AG09319 (cell line): ENCODE measurements at places on chromosomes 16 and 17.

DNA sequence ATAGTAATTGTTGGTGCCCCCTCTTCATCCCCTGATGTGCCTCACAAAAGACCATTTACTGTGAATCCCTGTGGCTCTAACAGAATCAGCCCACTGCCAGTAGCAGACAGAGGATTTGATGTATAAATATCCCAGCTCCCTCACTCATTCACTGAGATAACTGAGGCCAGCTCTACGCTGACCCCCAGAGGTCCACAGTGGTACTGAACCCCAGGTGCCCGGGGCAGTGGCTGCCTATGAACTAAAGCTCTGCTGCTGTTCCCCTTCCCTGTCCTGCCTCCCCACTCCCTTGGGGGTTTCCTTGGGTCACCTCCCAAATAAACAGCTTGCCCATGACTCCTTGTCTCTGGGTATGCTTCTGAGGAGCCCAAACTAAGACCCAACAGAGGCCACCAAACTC lies 295.8 kb downstream of the FOXL1 start:
- no peak for DNase-seq

DNA sequence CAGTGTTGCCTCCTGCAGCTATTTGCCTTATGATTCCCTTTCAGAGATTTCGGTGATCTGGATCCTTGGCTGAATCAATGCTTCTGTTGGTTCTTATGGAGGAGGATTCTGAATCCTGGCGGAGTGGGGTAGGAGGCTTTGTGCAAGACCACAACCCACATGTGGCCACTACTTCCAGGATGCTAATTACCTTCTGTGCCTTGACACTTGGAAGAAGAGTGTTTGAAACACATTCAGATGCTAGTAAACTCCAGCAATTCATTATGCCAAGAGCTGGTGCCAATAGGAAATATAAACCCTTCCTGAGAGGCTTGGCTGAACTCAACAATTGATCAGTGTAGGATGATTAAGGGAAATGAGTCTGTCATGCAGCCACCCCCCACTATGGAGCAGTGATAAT lies 12.1 kb upstream of the NLRP1 start:
- no peak for DNase-seq

DNA sequence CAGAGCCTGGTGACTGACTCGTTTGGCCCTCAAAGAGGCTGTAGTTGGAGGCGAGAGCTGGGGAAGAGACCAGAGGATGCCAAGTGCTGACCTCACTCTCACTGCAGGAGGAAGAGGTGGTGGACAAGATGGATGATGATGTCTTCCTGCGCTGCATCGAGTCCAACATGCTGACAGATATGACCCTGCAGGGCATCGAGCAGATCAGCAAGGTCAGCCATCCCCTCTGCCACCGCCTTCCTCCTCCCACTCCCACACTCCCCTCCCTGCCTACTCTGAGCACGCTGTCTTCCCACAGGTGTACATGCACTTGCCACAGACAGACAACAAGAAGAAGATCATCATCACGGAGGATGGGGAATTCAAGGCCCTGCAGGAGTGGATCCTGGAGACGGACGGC lies 26.9 kb downstream of the POLR2A start:
- DNase-seq = no peak

DNA sequence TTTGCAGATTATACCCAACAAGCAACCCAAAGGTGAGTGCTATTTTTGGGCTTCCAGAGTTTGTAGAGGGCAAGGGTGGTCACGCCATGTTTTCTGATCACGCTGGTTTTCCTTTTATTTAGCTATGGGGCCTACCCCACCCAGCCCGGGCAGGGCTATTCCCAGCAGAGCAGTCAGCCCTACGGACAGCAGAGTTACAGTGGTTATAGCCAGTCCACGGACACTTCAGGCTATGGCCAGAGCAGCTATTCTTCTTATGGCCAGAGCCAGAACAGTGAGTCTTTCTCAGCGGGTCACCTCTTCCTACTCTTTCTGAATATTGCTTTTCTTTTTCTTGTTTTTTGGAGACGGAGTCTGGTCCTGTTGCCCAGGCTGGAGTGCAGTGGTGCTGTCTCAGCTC lies 2.5 kb downstream of the FUS start:
- DNase-seq = no peak
